ENCODE measurements at places on chromosomes 4 and X.

- no peak for DNase-seq
Observed at GRCh38 chrX:149298111-149298510, 207.0 kb downstream of the IDS start.

- no peak for DNase-seq
Observed at GRCh38 chr4:185600801-185601434, 65.6 kb upstream of the PDLIM3 start.

- DNase-seq: no peak
Observed at GRCh38 chrX:47706575-47706974, 47.6 kb upstream of the UXT start.

DNA sequence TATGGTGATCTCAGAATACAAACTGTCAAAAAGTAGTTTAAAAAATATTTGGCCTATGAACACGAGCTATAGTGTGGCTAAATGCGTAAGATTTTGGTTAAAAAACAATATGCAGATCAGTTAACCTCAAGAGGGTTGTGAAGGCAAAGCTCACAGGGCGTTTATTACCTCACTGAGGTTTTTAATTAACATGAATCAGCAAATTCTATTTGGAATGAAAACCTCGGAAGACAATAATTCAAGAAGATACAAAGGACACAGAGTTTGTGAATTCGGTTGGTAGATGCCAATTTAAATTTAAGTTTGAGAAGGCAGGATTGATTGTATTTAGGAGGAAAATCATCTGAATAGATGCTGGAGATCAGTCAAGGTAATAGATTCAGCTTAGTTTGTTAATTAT lies 1434.6 kb downstream of the C4orf33 start:
- no peak for DNase-seq

DNA sequence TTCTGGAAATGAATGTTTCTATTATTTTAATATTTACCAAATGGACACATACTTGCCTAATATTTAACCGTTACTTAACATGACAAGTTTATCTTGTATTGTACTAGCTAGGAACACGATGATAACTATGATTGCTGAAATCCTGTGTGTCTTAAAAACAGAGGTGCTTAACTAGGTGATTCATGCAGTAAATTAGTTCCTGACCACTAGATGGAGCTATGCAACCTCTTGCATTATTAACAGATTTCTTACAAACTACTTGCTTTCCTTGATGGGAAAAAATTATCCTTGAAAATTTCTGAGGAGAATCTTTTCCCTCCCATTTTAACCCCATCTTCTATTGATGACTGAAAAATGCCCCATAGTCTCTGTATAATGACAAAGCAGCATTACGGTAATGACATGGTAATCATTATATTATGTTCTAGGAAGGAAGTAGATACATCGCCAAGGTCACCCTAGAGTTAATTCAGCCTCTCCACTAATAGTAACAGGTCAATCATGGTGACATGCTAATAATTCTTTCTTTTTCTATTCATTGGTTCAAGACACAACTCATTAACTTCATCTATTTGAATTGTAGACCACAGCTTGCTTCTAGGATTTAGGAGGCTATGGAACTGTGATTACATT lies 844.2 kb downstream of the RAPGEF2 start:
- DNase-seq: no peak

DNA sequence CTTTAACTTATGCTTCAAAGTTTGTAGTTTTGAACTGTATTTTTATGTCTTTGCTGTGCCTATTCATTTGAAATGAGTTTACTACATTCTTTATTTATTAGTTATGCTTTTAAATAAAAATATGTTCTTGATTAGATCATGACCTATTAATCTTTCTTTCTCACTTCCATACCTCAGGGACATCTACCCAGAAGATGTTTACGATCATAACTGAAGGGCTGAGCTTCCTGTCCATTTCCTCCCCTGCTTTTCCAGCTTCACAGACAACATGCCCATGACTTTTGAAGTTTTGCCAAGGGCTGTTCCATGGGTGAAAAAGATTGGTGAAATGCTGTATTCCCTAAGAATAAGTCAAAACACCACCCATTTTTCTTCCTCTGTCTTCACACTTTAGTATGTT lies 99.7 kb upstream of the DDIT4L start:
- DNase-seq: no peak

DNA sequence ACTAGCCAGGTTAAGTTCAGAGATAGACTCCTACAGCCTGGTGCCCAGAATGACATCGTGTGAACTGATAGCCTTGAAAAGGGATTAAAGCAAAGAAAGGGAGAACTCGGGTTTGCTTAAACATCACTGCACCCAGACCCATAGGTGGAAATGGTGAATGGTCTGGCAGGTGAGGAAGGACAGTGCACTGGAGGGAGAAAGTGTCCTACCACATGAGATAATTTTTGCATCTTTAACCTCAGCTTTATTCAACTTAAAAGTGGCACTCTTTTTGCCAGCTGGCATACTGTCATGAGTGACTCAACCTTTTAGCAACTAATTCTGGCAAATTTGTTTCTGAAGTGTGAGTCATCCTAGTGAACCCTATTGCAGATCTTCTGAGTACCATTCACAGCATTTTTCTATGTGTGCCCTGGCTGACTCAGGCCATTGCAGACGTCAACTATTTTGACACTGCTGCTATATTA lies 53.0 kb upstream of the DAPP1 start:
- no peak for DNase-seq

DNA sequence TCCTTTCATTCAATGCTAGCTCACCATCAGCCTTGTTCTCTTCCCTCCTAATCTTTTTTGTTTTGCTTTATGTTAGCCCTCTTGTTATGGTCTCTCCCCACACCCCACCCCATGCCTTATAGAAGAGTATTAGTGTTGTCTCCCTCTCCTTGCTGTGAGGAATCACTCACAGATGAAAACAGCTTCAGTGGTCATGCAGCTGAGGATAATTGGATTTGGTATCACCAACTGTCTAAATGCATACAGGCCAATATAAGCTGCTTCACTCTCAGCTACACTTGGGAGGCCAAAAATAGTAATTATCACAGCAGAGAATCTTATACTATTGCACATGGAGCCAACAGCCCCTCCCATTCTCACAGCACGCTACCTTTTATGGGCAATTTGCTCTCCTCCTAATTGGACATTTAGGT lies 494.6 kb upstream of the FAM241A start:
- DNase-seq: no peak

DNA sequence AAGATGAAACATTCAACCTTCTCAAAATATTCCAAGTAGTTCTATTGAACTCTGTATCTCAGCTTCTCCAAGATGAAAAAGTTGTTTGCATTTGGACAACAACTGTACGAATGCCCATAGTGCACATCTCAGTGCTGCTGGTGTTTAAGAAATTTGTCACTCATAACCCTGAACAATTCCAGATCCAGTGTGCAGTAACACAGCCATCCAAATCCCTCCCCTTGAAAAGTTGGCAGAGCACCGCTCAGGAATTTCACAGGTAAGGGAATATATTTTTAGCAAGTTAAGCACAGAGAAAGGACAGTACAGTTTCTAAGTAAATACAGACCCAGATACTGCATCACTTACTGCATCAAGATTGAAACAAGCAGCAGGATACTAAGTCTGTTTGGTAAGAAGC lies 104.7 kb downstream of the CNOT6L start:
- no peak for DNase-seq

- peak; percentile 28 for DNase-seq
Observed at GRCh38 chrX:107775734-107776511, at the start of gene TSC22D3. Gene TSC22D3, minus strand, starts transcription at chrX:107775787. Its CDS starts 368 bp downstream, at chrX:107775419.

DNA sequence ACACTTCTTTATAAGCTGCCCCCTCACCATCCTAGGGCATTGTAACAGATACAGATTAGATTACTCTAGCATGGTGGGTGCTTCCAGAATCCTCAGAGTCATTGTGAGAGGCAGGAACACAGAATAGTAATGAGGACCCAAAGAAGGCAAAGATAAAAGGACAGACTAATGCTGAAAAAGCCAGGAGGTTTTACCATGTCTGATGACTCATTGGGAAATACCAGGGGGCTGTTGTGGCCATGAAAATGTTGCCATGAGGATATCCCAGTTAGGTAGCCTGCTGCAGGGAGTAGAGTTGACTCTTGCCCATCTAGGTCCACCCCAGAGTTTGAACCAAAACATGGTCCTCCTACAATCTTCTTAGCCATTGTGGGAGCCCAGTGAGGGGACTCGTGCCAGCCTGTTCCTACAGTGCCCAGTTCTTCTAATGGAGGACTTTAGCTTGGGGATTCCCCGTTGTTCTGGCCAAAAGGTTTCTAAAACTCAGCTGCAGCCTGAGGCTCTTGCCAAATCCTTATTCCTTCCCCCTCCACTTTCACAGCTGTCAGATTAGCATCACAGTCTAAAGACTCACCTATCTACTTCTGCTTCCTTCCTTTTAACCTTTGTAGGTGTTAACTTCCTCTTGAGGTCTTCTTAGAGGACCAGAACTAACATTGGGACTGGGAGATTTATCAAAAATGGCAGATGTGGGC lies 586.0 kb upstream of the AADAT start:
- no peak for DNase-seq

DNA sequence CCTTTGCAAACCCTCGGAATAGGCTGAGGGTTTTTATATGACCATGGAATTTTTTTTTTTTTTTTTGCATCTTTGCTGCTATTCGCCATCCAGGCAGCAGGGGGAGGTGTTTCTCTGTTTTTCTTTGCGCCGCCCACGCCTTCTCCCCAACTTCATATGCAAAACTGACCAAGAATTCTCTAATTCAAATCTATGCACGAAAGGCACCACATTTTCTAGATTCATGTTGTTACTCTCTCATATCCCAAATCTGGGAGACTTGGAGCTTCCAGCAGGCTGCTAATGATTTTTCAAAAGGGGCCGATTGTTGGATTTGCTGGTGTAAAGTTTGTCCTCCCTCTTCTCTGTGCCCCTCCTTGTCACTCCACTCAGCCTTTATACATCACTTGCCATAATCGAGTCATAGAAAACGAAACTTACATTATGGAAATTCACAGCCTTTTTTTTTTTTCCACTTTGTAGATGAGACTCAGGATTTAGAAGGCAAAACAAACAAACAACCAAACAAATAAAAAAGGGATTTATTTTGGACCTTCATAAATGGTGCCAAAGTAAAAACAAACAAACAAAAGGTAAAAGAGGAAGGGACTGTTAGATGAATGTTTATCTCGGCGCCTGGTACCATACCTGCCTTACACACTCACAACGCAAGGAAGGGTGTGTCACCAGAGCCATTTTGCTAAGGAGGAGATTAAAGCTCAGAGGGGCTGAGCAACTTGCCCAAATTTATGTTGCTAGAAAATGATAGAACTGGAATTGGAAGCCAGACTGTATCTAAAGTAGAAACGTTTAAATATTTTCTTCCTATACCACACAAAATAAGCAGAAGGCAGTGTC lies 29.3 kb upstream of the BOD1L1 start:
- peak; percentile 53 for DNase-seq

GRCh38 chrX:141469469-141469868 lies 115.1 kb downstream of the SPANXA1 start:
- DNase-seq: no peak

DNA sequence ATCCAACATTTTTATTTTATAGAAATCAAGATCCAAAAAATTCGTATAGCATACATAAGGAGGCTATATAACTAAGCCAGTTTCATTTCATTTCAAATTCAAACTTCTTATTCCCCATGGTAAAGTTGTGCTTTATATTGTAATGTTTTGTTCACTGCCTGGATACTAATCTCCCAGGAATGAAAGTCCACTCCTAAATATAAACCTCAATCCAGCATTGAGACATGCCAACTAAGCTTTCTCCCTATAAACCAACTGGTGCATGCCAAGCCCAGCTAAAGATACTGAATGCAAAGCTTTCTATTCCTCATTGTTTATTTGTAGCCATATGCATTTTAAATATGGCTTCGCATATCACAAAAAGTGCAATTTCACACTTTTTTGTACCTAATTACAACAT lies 63.8 kb upstream of the INPP4B start:
- no peak for DNase-seq

- no peak for DNase-seq
Observed at GRCh38 chr4:118139241-118139640, 105.0 kb downstream of the NDST3 start.

- DNase-seq: no peak
Observed at GRCh38 chr4:157045507-157046127, 30.3 kb upstream of the GLRB start.

GRCh38 chr4:10184041-10184440 lies 67.4 kb upstream of the WDR1 start:
- no peak for DNase-seq

- no peak for DNase-seq
Observed at GRCh38 chrX:69211701-69212100, 46.4 kb upstream of the PJA1 start.

GRCh38 chr4:5945936-5946335 lies 53.0 kb upstream of the CRMP1 start:
- DNase-seq: no peak

DNA sequence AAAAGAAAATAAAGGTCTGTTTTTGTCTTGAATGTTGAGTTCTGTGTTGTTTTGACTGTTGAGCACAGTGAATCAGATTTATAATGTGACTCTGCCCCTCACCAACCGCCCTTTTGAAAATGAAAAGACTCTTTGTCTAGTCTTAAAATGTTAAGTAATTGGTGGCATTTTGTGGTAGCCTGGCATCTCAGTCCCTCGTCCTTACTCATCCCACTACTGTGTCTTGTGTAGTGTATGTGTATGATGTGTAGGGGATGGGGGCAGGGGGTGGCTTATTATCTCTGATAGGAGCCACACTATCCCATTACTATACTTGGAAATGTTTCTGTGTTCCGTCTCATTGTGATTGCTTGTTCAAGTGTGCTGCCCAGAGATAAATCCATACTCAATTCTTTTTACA lies 12.2 kb downstream of the KLHL34 start:
- DNase-seq: no peak

DNA sequence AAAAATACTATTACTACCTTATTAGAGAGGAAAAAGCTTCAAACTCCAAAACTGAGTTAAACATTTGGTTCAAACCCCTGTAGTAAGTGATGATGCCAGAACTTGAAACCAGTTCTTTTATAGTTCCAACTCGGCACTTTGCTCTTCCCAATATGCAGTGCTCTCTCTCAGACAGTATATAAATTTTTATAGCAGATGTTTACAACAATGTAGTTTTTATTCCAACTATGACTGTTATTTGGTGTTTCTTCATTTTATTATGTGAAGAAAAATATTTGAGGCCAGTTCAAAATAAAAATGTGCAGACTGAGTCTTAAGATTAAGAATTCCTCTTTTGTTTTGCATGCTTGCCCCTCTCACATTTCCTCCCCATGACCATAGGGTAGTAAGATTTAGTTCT lies 2.9 kb upstream of the PPP4R3C start:
- no peak for DNase-seq

- DNase-seq: no peak
Observed at GRCh38 chr4:8912506-8912905, 40.9 kb upstream of the HMX1 start.

GRCh38 chr4:138759554-138759902 lies 256.1 kb upstream of the NOCT start:
- DNase-seq: no peak

- DNase-seq: no peak
Observed at GRCh38 chr4:8071766-8072165, 86.8 kb downstream of the ABLIM2 start.

DNA sequence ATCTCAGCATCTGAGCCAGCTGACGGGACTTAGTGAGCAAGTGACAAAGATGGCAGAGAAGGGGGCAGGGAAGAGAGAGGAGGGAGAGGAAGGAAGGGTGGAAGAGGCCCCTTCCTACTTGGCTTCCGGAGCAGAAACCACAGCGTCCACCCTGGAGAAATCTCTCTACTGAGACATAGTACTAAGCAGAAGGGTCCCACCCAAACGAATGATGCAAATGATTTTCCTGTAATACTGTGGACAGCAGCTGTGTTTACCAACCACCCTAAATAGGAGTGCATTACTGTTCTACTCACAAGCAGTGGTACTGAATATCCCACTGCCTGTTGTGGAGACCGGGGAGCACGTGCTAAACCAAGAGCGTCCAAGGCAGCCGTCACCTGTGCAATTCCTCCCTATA lies 29.4 kb downstream of the DTHD1 start:
- no peak for DNase-seq

Data from stimulated activated CD8-positive, alpha-beta memory T cell treated with anti-CD3 and anti-CD28 coated beads, Interleukin-7, amount 100 ng/mL, for 48 hours (primary cell).